ENCODE measurements at places on chromosomes 1 and 21.

DNA sequence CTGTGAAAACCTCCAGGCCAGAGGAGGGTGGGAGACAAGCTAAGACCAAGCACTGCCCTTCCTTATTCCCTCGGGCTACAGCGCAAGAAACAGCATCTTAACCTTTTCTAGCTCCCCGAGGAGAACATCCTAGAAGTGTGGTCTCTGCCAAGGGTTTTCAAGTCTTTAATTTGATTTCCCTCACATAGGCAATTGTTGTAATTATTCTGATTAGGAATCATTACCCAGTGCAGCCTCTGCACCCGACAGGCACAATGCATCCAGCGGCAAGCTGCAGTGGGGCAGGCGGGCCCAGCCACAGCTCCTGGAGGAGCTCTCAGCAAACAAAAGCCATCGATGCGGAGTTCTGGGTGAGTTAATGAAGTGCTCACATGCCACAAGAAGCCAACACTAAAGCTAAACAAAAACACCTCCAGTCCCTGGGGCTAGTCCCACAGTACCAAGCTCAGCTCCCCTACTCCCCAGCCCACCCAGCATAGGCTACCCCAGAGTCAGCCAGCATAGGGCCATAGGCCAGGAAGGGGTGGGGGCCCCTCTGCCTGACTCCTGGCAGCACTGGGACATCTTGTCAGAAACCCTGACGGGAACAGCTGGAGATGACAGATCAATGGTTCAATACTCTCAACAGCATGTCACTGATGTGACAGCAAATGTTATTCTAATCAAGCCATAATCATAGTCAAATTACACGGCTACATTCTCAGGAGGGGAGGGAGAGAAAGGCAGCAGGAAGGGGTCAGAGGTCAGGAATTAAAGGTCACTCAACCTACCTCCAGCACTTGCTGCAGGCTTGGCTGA, 42.5 kb downstream of the ERI3 start:
- DNase-seq, result no peak

GRCh38 chr21:38751379-38752050, 54.2 kb upstream of the ETS2 start:
- DNase-seq, result no peak

DNA sequence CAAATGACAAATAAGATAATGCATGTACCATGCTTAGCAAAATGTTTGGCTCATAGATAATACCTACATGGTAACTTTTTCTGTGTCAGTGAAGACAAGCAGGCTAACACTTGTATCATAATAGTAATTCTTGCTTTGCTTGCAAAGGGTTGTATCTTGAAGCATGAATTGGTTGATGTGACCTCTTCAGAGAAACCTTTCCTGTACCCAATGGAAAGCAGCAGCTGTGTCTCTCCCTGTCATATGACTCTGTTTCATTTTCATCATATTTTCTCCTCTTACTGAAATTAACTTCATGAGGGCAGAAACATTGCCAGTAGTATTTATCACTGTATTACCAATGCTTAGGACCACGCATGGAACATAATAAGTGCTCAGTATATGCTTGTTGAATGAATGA, 4.4 kb downstream of the SH2D1B start:
- DNase-seq, result no peak

- DNase-seq, result no peak
Measured at GRCh38 chr1:106975944-106976343, 80.5 kb upstream of the PRMT6 start.

DNA sequence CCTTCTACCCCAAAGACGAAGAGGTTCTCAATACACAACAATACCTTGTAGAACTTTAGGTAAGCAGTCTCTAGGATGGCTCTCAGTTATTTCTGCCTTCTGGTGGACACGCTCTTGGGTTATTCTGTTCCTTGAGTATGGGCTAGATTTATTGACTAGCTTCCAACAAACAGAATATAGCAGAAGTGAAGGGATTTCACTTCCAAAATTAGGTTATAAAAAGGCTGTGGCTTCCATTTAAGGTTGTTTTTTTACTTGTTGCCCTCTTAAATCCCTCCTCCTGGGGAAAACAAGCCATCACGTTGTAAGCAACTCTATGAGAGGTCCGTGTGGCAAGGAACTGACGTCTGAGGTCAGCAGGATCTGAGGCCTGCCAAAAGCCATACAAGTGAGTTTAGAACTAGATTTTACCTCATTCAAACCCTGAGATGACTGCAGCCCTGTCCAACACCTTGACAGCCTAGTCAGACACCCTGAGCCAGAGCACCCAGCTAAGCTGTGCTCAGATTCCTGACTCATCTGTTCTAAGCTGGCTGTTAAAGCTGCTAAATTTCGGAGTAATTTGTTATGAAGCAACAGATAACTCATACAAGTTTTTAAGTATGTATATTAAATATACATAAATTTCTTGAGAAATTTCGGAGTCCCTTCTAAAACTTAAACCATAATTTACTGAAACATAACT, 12.7 kb downstream of the SSX2IP start:
- DNase-seq, result no peak

- DNase-seq, result no peak
Measured at GRCh38 chr1:26291939-26292338, 12.1 kb downstream of the SH3BGRL3 start.

DNA sequence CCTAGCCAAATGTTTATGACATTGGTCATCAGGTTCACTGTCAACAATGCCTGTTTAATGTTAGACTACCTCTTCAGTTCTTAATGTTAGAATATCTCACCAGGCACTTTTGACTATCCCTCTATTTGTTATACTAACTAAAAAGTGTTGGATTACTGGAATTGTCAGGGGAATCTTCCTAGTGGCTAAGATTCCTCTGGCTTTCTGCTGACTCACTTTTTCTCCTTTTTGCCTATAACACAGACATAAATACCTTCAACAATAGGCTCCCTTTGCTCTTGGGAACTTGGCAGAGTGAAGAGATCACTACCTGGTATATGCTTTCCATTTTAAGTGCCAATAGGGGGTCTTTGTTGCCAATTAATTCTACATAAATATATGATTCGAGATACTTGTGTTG, 68.5 kb downstream of the TMEM200B start:
- no peak for DNase-seq

GRCh38 chr1:172414331-172414730, 6.2 kb upstream of the C1orf105 start:
- DNase-seq, result no peak

GRCh38 chr1:47839433-47839760, 157.8 kb downstream of the TRABD2B start:
- DNase-seq, result no peak

GRCh38 chr1:1876335-1876930, 14.5 kb downstream of the GNB1 start:
- DNase-seq, result no peak

DNA sequence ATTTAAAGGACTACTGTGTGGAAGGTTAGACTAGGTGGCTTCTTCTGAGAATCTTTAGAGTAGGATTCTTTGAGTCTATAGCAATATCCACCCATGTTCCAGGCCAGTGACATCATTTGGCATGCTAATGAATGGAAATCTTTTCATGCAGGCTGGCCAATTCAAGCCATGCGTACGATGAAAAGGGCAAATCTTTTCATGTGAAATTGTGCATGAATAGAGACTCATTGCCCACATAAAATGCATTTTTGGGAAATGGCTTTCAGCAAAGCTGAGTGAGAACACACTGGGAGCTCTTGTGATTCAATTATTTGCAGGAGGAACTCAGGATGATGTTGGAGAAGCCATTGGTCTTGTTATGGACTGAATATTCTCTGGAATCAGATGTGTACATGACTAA, 324.9 kb upstream of the DAB1 start:
- no peak for DNase-seq

DNA sequence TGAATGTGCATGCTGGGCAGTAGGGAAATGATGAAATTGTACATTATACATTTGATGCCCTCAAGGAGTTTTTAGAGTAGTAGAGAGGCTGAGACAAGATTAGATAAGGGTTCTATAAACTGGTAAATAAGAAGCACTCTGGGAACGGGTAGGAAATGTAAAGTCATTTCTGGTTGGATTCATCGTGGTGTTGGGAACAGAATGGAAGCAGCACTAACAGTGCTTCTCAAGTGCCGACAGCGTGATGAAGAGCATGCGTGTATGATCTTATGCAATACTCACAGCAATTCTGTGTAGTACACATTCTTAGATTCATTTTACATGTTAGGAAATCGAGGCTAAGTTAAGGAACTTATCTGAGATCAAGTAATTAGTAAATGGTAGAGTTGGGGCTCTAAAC, 45.9 kb downstream of the GPR88 start:
- no peak for DNase-seq

- no peak for DNase-seq
Measured at GRCh38 chr1:200386416-200386815, 23.4 kb downstream of the ZNF281 start.

DNA sequence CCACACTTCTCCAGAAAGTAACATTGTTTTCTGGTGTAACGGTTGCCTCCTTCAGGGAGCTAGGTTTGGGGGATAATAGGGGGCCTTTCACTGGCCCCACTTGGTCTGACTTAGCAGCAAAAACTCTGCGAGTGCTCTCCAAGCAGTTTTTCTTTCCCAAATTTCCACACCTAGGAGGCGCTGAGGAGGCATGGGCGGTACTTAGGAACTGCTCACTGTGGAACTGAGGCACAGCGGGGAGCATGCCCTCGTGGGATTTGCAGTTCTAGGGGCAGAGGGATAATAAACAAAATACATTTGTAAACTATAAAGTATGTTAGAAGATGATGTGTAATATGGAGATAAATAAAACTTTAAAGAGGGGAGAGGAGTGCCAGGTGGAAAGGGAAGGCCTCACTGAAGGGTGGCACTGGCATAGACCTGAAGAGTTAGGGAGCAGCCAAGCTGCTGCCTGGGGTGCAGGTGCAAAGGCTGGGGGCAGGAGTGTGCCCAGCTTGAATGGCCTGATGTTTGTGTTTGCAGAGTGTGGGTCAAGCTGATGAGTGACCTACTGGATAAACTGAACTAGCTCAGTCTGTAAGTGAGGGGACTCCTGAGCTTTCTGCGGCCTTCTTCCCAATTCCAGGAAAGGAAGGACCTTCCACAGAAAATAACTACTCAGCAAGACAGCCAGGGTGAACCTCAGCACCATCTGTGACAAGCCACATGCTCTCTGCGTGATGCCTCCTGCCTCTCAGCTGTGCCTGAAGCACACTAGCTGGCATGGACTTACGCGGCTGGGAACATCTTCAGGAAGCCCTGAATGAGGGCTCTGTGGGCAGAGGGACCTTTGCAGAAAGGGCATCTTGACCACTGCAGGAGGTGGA, 1.9 kb downstream of the EPHX1 start:
- DNase-seq, result peak; percentile 58

GRCh38 chr1:208030288-208031091, 119.6 kb upstream of the CD34 start:
- no peak for DNase-seq

DNA sequence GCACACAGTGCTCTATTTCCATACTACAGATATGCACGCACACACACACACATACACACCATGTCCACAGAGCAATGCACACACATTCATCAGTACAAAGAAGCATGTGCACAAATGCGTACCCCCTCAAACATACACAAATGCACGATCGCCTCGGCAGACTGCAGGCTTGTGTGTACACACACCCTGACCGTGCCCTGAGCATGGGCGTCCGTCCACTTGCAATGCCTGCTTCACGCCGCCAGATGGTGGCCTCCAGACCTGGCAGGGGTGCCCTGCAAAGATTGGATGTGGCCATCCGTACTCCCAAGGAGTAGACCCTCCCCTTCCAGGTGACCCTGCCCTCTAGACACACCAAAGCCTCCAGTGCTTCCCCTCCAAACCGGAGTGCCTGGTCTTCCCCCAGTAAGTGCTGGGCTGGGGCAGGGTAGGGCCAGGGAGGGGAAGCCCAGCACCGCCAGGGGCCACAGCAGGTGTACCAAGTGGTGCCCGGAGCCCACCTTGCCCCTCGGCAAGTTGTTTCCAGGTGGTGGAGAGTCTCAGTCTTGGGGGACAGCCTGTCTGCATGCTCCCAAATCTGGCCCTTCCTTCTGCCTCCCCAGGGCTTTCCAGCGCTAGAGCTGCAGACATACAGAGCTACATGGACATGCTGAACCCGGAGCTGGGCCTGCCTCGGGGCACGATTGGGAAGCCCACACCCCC, 20.6 kb downstream of the ESPN start:
- DNase-seq, result no peak

- DNase-seq, result no peak
Measured at GRCh38 chr1:55833529-55834091, 618.4 kb upstream of the USP24 start.

DNA sequence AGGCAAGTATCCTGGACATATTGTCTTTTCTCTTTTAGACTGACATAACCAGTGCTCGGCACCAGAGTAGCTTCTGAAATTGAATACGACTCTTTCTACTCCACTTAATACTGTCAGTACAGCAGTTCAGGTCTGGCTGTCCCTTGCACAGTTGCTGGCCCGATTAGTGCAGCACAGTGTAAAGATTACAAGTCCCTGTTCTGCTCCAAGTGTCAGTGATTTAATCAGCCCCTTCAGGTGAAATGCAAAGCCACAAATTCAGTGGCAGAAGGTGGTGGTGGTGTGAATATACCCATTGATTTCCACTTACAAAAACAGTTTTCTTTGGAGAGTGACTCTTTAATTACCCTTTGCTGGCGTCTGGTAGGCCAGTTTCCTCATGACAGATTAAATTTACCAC, 545.4 kb downstream of the ADGRL2 start:
- DNase-seq, result no peak

DNA sequence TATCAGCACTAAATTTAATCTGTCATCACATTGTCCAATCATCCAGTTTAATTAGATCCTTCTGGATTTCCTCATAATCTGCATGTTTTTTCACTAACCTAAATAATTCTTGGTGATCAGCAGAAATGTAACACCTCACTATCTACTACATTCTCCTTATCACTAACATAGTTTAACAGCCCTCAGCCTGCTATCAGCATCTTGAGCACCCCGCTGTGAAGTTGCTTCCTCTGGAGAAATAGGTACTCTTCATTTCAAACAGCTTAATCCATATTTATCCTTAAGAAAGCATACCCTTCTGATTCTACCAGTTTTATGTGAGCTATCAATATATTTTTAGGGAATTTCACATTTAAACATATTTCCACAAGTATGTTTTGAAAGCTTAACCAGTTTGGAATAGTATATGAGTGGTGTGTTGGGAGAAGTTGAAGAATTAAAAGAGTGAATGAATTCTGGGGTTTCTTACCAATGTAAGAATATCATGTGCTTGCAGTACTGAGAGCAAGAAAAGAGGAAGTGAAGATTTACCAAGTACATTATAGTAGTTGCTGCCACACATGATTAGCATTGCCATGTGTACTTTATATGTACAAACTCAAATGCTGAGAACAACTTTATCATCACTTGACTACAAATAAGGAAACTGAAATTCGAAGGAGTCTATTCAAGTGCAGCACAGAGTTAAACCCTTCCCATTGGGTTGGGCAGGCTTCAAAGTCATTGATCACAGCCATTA, 771.1 kb upstream of the ADGRL4 start:
- DNase-seq, result no peak
